Activated CD4-positive, alpha-beta T cell treated with anti-CD3 and anti-CD28 coated beads, Interleukin-2, amount 10 ng/mL, durations not matched to agents 7 days and 5 days (primary cell): ENCODE measurements at places on chromosomes 12 and 14. TPM values are rescaled to one million over a fixed set of nuclear protein-coding genes. Genes with fewer than 3 reads are reported as not detected.

Gene OTOGL
- not detected for total RNA-seq

Gene SERPINA10
- not detected for total RNA-seq

Gene FGD4
- total RNA-seq, result 0.22 TPM

Gene CFAP73
- 0.37 TPM for total RNA-seq

Gene LRRIQ1
- not detected for total RNA-seq

Gene NINJ2
- total RNA-seq, result 6.7 TPM

Gene ATL1
- total RNA-seq, result 0.67 TPM

Gene MYO1A
- total RNA-seq, result 1.4 TPM

Gene KRT6C
- total RNA-seq, result not detected
